ENCODE measurements at places on chromosomes 7 and 10.

- DNase-seq = no peak
Observed at GRCh38 chr7:21054427-21055112, 267.9 kb upstream of the SP8 start.

- DNase-seq = no peak
Observed at GRCh38 chr10:88810196-88810961, 7.8 kb downstream of the LIPM start.

DNA sequence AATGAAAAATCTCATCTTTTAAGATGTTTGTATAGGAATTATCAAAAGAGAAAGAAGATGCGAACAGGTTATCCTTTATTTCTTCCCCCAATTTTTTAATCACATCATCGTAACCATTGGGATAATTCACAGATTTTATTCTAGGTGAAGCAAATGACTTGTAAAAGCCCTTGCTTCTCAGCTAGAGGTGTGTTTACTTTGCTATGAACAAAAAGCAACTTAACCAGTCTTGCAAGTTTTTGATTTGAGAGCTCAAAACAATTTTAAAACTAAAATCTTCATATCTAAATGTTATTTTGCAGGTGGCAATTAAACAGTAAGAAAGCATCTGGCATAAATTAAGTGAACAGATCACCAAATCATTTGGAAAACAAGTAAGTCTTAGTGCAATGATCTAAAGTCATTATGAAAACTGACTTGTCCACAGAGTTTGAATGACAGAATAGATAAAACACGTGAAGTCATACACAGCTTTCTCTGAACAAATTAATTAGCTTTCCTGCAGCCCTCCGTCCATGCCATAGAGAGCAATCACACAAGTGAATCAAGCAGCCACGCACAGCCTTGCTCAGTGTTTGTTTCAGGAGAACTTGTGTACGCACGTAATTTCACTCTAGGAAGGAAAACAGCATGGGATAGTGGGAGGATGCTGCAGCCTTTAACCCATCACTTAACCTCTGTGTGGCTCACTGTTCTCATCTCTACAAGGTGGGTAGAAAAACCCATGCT, 85.0 kb upstream of the ZNF800 start:
- DNase-seq = no peak

- no peak for DNase-seq
Observed at GRCh38 chr7:86930554-86931307, 128.7 kb downstream of the ELAPOR2 start.

DNA sequence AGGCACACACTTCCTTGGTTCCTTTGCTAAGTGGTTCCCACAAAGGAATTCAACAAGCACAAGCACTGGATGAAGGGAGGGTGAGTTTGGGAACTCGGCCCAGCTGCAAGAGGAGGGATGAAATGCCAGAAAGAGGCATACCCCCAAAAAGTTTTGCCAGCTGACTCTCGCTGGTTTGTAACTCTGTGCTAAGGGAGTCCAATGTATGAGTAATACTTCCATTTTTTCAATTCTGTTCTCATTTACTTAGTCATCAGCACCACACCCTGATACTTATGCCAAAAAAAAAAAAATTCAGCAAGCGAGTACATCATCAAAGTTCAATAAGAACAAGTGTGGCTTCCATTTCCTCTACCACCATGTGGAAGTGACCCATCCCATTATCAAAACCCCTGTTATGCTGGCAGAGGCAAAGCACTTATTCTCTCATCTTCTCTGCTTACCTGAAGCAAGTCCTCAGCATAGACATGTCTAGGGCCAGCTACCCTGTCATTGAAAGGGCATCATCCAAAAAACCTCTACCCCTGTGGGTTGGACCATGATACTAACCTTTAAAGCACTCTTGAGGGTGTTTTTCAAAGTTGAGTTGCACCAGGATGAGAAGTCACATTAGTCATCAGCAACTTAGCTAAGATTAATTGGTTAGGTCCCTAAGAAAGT, 6.9 kb upstream of the HYCC1 start:
- no peak for DNase-seq

DNA sequence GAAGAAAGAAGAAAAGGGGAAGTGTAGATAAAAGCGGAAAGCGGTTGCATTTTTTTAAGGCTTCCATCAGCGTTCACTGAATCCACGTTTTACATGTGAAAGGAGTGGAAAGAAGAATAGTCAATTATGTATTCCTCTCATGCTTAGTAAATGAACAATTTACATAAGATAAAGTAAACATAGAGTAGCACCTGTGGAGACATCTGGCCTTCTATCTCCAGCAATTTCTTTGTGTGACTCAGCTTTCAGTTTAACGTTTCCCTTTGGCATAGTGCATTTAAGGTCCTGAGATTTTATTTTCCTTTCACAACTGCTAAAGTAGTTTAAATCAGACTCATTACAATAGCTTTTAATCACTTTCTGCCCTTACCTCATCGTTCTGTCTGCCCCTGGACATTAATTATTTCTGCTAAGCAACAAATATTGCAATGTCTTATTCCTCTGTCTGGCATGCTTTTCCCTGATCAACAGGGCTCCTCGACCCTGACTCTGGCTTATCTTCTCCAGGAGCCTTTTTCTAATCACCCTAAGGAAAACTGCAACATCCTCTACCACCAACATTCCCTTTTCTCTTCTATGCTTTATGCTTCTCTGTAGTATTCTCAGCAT, 383.5 kb upstream of the VWC2 start:
- no peak for DNase-seq

- DNase-seq = peak; percentile 57
Observed at GRCh38 chr10:69392481-69393000, 24.2 kb downstream of the TACR2 start.

- no peak for DNase-seq
Observed at GRCh38 chr10:87696922-87697745, 37.5 kb downstream of the PAPSS2 start.

DNA sequence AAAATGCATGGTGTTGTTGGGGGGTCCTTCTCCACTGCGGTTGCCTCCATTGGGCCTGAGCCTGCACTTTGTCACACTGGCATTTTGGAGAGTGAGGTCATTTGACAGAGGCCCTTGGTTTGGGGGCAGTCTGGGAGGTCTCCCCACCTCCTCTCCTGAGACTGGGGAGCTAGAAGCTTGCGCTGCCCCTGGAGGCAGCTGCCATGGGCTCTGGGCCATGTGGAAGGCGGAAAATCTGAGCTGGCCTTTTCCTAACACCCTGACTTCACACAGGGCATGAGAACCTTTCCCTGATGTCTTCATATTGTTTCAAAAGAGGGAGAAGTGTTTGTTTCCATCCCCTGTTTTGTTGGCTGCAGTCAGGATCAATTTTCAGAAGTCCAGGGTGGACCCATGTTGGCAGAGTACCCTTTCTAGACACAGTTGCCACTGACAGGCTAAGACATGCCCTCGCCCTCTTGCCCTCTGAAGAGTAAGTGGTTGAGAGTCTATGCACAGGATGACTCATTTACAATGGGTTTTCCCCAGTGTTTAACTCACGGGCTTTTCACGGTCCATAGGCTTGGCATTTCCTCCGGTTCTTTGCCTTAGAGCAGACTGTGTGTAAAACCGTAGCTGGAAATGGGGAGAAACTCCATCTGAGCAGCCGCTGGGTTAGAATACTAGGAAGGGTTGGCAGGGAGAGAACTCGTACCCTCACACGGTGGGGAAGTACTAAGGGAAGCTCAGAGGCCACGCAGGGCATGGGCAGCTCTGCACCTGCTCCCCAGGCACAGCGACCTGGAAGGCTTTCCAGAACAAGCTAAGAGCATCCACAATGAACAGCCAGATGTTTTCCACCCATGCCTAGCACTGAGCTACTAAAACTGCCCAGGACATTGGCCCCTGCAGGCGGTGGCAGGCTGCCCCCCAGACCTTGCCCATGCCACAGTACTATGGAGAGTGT, 655.0 kb downstream of the SDK1 start:
- DNase-seq = no peak

GRCh38 chr10:5040781-5041470, 37.3 kb upstream of the AKR1C2 start:
- DNase-seq = no peak

- no peak for DNase-seq
Observed at GRCh38 chr10:61871487-61871886, 30.0 kb upstream of the ARID5B start.

DNA sequence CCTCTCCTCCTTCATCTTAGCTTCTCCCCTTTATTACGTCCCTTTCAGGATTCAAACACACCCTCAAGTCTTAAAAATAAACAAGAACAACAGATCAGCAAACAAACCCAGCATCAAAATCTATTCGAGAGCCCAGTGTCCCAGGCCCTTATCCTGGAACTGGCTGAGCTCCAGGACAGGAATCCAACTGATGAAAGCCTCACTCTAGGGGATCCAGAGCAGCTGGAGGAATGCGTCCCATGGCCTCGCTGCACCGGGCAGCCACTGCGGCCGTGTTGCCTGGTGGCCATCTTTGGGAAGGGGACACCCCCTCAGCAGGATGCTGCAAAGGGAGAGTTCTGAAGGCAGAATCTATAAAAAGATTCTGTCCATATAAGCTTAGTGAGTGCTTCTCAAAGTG, 156.5 kb upstream of the BMPER start:
- no peak for DNase-seq

DNA sequence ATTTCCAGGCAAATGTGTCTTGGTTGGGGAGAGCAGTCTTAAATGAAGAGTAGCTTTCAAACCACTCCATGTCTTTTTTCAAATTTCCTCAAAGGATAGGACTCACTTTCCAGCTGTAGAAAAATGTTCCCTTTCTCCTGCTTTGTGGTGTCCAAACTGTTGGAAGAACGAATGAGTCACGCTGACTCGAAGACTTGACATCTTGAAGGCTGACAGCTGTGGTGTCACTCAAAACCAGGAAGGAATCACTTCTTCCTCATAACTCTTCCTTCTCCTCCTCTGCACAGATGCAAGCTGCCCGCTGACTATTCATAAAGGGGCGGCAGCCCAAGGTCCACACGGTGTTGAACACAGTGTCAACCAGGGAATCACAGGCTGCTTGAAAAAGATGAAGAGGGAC, 19.2 kb downstream of the PLA2G12B start:
- no peak for DNase-seq

GRCh38 chr10:116254422-116255155, 18.4 kb downstream of the GFRA1 start:
- DNase-seq = no peak

DNA sequence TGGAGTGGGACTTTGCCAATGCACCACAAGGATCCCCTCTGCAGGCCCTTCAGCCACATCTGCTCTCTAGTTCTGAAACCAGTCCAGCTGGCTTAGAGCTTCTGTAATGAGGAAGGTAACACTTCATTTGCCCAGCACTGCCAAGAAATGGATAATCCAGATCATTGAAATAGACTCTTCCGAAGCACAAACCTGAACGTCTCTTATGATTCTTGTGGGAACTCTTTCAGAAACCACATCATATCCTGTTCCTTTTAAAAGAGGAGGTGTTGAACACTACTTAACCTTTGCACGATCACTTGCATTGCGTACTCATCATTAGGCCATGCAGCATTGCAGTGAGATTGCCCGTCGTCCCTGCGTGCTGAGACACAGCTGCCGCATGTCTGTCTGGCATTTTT, 25.8 kb upstream of the PLPP4 start:
- DNase-seq = no peak

All from stimulated activated CD8-positive, alpha-beta memory T cell treated with anti-CD3 and anti-CD28 coated beads, Interleukin-2, amount 100 ng/mL, for 1 hour (primary cell).